Germinal center (tissue), 1 donor: ENCODE measurements at places on chromosomes 5 and 9.
A peak's percentile ranks its signal among the peaks of the same experiment; 100 is the strongest.

- no peak for DNase-seq
These were observed 46.5 kb downstream of the PPARGC1B start for GRCh38 chr5:149776361-149777305.

DNA sequence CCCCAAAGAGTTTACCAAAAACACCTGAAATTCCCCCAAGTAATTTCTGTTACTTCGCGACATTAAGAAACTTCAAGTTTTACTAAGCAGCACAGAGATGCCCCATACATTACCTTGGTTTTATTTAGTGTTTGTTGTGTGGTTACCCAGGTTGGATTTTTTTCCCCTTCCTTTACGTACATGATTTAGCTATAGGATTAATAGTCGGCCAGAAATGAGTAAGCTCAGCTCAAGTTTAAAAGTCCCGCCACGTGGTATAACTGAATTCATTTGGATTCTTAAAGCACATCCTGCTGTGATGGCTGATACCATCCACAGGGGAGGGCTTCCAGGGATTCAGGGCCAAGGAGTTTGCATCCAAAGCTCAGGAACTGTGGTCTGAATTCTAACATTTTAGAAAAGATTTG is 75.9 kb downstream of the DAP start:
- no peak for DNase-seq

DNA sequence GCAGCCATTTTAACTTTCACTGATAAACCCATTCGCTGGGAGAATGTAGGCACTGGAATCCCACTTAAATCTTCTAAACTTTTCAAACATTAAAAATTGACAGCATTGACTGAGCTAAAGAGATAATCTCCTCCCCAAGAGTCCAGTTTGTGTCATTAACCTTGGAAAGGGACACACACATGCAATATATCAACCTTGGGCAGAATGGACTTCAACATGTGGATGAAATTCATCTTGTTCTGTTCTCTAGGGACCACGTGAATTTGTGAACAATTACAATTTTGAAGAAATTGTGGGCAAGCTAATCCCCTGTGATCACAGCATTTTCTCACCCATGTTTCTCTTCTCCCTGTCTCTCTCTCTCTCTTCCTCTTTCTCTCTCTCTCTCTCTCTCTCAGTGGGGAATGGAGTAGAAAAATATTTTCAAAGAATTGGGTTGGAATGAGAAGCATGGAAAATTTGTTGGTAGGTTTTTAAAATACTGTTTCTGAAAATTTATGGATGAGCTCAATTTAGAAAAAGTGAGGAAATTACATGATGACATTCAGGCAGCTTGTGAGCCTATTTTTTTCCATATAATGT is 553.7 kb downstream of the EBF1 start:
- DNase-seq: no peak

GRCh38 chr9:97753975-97754374 is 56.8 kb upstream of the XPA start:
- no peak for DNase-seq

DNA sequence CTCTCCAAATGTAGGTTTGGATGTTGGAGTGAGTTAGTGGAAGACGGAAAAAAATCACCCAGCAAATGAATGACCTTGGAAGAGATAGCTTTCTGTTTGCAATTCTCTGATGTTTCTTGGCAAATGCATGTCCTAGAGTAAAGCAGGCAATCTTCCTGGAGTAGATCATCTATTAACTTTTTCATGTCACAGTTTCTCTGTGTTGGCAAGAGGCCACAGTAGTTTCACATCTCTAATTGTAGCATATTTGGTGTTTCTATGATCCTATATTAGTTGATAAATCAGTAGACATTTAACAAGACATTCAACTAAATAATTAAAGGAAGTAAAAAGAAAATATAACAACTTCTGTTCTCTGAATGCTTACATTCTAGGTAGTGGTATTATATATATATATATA is 138.2 kb upstream of the MINAR2 start:
- DNase-seq: no peak

DNA sequence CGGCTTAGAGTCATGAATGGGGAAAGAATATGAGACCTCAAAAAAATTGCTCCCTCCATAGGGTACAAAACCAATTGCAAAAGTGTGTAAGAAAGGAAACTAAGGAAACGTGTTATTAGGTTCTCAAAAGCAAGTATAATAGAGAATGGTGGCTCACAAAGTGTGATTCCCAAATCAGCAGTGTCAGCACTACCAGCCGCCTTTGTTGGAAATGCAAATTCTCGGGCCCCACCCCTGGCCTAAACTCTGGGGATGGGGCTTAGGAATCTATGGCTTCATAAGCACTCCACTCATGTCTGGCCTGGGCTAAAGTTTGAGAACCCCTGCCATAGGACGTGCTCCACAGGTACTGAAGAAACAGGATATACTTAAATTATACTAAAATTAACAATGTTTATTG is 1.6 kb upstream of the CCDC69 start:
- DNase-seq: no peak

GRCh38 chr9:98146101-98146991 is 27.3 kb upstream of the TRIM14 start:
- DNase-seq: no peak

DNA sequence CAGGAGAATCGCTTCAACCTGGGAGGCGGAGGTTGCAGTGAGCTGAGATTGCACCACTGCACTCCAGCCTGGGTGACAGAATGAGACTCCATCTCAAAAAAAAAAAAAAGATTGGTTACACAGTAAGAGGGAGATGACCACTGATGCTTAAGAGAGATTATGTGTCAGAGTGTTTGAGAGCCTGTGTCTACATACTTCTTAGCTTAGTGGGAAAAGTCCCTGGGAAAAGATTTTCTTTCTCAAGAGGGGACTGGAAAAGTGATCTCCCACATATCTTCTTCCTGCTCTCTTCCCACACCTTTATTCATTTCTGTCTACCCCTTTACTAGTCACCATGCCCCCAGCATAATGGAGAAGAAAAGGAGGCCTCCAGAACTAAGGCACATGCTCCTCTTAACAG is 55.2 kb downstream of the MCTP1 start:
- no peak for DNase-seq

DNA sequence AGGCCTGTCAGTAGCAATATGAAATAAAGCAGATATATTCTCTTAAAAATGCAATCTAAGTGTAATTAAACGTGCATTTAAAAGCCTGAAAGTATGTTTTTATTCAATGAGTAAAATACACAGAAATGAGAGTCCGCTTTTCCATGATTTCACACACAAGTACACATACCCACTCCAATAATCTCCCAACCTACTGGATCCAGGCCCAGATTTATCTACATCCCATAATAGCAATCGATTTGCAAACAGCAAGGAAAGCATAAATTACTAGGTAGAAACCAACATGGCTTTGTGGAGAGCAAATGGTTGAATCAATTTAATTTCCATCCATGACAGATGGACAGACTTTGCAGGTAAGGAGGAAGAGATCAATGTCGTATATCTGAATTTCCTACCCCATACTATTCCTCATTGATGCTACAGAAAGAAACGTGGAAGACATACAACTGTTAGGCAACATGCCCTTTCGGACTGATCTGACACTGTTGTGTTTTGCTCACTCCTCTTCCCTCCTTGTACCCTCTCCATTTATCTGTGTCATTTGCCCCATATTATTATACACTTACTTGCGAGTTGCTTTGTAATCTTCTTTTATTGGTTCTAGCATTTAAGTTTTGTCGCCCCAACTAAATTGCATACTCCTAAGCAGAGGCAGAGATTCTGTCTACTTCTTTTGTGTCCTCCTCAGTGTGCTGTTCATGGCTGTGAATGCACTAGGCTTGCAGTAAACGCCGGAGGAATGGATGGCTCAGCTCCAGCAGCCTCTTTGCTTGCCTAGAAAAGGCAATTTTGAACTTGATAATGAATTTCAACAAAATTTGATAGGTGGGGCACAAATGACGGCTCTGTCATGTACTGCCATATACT is 133.6 kb downstream of the NFIB start:
- no peak for DNase-seq

DNA sequence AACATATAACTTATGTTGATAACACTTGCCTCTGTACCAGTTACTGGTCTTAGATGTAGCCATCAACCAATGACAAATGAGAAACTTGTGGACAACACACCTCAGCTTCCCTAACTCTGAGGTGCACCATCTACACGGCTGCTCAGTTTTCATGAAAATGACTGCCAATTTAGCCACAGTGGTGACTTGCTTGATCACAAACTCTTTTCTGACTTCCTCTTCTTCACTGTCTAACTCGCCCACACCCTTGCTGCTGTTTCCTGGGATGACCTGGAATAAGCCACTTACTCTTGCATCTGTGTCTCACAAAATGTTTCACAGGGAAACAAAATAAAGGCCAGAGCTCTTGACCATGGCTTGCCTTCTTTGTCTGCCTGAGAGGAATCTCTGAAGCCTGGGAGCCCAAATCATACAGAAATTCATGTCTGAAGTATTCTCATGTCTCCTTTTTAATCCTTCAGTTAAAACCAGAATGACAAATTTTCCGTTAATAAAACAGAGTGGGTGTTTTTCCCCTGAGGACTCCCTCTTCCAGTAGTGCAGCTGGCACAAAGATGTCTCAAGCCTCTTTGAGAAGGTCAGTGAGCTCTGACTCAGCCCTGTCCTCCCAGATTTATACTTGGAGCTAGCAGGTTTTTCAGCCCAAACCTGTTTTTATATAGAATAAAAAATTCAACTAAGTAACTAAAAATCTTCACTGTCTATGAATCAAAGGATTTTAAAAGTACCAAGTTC is 126.5 kb upstream of the PAM start:
- DNase-seq: no peak

GRCh38 chr5:148374690-148375360 is 8.9 kb upstream of the FBXO38 start:
- peak; percentile 8 for DNase-seq
